Stimulated activated CD8-positive, alpha-beta memory T cell treated with anti-CD3 and anti-CD28 coated beads, Interleukin-7, amount 100 ng/mL, for 24 hours (primary cell): ENCODE measurements at places on chromosomes 13 and 19.
A peak's percentile ranks its signal among the peaks of the same experiment; 100 is the strongest.

DNA sequence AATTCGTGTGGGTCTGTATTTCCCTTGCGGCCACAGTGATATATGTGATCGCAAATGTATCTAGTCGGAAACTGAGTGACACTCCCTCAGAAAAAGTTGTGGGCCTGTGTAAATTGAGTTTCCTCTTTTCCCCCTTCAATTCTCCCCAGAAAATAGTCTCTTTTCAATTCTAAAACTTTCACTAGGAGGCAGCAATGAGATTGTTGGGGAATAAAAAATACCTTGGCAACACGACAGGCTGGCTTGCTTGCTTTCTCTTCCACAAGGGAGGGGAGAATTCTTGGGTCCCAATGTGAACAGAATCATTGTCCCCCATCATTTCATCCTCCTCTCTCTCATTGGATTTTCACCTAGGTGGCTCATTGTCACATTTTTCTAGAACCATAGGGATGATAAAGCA is 3.7 kb upstream of the SOX21 start:
- no peak for DNase-seq

GRCh38 chr13:25329706-25330105 is 28.3 kb downstream of the NUP58 start:
- DNase-seq = no peak

GRCh38 chr19:38666663-38667511 is 19.4 kb downstream of the ACTN4 start:
- no peak for DNase-seq

DNA sequence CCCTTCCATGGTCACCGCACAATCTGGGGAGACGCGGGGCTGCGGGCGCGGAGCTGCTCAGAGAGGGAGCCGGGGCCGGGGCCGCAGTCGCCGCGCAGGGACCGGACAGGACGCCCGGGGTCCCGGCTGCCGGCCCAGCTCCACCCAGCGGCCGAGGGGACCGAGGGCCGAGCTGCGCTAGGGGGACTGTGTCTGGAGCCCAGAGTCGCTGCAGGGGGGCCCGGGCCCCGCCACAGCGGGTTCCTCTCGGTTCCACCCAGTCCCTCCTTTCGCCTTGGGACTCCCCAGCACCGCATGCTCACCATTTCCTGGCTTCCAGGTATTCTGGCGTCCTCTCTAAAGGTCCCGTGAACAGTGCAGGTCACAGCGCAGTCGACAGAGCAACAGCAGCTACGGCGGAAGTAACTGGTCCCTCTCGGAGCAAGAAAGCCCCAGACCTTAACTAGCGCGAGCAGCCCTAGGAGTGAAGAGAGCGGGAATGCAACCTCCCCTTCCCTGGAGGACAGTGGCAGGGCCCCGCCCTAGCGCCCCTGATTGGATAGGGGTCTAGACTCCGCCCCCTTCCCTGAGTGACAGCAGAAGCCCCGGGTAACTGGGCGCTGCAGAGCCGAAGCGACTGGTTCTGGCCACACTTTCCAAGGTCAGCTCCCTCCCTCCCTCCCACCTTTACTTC is at the start of gene ZNF878:
TSS of gene ZNF878 (minus strand) at position 465 of the 673 bp plus-strand sequence. CDS start at position 305, 160 bp downstream.
- DNase-seq = peak; percentile 50

DNA sequence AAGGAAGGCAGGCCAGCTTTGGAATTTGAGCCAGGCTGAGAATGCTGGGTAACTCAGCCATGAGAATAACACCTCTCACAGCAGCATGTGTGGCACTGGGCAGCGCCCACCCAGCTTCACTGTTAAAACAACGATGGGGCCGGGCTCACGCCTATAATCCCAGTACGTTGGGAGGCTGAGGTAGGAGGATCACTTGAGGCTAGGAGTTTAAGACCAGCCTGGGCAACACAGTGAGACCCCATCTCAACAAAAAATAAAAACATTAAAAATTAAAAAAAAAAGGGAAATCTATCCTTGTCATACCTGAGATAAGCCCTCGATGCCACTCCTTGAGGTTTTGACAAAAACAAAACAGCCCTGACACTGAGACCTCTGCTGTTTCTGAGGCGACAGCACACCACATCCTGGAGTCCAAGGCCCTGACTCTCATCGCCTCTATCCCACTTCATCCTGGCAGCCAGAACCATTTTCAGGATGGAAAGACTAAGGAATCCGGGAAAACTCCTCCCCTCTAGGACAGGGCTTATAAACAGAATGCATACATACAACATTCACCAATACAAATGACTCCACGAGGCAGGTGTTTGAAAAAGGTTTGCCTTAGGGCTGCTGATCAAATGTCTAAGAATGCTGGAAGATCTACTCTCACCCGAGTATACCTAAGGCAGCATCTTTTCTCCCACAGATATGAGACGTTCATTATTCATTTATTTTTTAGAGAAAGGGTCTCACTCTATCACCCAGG is 22.6 kb upstream of the TIMM44 start:
- DNase-seq = no peak

GRCh38 chr19:37961198-37961597 is 54.2 kb downstream of the SIPA1L3 start:
- DNase-seq = no peak

GRCh38 chr19:46975011-46975924 is 44.4 kb upstream of the NPAS1 start:
- no peak for DNase-seq

DNA sequence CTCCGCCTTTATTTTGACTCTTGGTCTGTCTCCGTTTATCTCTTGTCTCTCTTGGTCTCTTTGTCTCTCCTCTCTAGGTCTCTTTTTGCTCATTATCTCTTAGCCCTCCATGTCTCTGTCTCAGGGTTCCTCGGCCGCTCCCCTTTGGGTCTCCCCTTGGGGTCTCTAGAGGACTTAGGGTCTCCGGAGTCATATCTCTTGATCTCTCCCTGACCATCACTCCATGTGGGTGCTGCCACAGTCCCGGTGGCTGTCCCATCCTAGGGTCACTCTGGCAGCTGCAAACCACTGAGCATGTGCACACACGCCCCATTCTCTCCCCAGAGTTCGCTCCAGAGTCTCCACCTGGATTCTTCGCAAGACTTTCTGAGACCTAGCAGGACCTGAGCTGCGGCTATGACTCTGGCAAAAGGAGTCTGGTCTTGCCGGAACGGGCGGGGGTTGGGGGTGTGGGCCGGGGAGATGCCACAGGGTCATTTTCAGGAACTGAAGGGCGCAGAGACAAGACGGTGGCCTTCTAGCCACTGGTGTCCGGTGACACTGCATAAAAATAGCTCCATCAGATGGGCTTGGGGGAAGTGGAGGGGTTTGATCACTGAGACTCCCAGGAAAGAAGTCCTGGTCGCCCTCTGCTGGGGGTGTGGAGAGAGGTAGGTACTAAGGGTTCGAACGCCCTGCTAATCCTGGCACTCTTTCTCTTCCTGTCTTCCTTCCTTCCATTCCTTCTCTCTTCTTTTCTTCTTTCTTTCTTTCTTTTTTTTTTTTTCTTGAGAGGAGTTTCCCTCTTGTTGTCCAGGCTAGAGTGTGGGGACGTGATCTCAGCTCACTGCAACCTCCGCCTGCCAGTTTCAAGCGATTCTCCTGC is 1.2 kb upstream of the KCNA7 start:
- DNase-seq = no peak

- DNase-seq = no peak
These were observed 39.3 kb downstream of the MBNL2 start for GRCh38 chr13:97261254-97262005.

GRCh38 chr13:40648841-40649240 is 17.6 kb downstream of the FOXO1 start:
- DNase-seq = no peak

- DNase-seq = no peak
These were observed 348.3 kb downstream of the UQCRFS1 start for GRCh38 chr19:28864577-28865042.

DNA sequence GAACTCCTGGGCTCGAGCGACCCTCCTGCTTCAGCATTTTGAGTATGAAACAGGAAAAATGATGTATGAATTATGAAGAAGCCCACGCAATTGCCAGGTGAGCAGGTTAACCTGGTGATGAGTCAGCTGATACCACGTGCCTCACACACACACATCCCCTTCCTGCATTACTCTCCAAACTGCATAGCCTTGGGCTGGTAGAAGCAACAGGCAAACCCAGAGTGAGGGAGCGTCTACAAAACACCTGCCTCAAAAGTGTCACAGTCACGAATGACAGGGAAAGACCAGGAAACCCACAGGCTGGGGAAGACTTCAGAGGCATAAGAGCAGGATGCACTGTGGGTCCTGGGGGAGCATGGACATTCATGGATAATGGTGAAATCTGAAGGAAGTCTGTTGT is 192.8 kb upstream of the IRS2 start:
- DNase-seq = no peak

DNA sequence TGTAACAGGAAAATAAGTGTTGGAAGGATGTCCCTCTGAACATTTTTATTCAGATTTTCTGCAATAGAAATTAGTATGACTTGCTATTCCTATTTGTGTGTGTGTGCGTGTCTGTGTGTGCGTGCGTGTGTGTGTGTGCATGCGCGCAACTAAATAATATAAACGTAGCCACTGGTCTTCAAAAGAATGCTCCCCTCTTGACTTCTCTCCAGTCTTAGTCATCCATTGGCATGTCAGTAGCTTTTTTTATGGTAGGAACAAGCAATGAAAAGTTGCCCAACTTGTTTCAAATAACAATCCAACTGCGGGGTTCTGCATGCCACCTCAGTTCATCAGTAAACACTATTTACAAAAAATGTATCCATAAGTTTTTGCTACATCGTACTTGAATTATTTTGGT is 249.6 kb downstream of the GPC6 start:
- no peak for DNase-seq

GRCh38 chr13:44019651-44020050 is 139.9 kb downstream of the LACC1 start:
- DNase-seq = no peak

DNA sequence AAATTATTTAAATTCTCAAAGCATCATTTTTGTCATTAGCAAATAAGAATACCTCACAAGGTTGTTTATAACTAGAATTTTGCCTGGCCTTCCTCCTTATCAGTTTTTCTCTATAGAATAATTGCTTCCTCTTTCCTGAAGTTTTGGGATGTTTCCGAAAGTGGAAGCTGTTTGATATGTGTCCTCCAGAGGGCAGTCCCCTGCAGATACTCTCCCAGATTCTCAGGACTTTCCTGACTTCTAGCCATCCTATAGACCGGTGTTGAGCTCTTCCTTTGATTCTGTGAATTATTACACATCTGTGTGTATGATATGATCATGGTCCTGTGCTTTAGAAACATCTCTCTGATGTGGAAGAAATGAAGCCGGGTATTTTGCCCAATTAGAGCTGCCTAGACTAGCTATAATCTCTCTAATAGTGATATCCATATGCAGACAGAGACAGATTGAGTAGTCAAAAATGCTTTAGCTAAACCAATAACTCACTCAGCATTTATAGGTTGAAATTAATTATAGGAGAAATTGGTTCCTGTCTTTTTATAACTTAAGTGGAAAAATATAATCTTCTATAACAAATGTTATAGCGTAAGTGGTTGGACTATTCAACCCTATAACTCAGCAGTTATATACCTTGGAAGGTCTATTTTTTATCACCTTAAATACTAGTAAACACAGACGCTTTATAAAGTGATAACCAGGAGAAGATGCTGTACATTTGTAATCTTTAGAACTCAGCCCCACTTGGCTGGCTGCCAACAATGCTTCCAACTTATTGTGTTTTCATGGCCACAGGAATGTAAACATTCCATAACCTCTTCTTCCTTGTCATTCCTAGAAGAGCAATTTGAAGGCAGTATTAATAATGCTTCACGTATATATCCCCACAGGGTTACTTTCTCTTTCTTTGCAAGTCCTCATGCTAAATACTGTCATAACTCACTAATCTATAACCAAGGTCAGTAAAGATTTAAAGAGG is 201.0 kb upstream of the RXFP2 start:
- DNase-seq = no peak

DNA sequence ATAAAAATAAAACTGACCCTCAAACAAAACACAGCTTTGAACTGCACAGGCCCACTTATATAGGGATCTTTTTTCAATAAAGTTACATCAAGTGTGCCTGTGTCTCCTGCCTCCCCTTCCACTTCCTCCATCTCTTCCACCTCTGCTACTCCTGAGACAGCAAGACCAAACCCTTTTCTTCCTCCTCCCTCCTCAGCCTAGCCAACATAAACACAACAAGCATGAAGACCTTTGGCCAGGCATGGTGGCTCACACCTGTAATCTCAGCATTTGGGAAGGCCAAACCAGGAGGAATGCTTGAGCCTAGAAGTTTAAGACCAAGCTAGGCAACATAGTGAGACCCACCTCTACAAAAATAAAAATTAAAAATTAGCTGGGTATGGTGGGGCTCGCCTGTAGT is 72.6 kb downstream of the ELF1 start:
- no peak for DNase-seq

GRCh38 chr19:639253-640160 is at the start of gene FGF22:
FGF22 (plus strand) TSS chr19:639879; CDS start chr19:639926, 47 bp downstream.
- DNase-seq = peak; percentile 88

GRCh38 chr13:113782472-113782871 is 23.4 kb downstream of the TMEM255B start:
- no peak for DNase-seq

- DNase-seq = no peak
These were observed 146.9 kb downstream of the DCLK1 start for GRCh38 chr13:35984287-35984686.

DNA sequence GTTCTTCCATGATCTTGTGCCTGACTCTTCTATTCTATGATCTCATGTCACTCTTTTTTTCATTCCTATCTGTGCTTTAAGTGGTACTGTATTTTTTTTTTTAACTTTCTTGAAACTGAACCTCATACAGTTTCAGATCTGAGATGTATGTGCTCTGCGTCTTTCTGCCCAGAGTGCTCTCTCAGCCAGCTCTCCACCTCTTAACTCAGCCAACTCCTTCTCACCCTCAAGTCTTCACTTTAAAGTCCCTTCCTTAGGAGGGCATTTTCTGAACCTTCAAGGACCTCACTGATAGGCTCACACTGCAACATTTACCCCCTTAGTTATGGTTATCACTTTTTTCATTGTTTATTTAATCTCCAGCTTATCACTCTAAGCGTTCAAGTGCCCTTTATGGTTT is 158.7 kb downstream of the IRS2 start:
- DNase-seq = no peak

DNA sequence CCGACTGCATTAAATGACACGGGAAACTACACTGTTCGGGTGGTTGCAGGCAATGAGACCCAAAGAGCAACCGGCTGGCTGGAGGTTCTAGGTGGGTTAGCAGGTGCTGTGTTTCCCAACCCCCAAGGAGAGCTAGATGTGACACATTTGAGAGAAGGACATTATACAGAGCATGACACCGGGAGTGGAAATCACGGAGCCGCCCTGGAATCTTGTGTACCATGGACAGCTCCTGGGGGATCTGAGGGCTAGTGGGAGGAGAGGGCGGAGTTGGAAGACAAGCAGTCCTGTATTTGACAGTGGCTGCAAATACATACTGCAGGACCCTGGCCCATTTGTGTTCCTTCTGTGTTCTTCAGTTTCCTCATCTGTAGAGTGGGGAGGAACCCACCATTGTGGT is 2.3 kb downstream of the CEACAM18 start:
- DNase-seq = no peak

DNA sequence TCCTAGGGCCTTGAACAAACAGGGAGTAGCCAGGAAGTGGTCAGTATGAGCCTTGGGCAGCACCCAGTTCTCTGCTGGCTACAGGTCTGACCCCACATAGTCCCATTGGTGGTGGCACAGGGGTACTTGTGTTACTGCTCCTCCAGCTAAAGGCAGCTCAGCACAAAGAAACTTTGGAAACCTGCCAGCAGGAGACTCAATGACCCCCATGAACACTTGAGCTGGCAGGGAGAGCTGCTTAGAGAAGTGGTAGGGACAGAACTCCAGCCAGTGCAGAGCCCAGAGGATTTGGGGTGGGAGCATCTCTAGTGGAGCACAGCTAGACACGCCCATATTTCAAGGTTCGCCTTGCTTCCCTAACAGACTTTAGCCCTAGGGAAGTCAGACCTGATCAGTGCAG is 10.4 kb upstream of the ZNF586 start:
- no peak for DNase-seq
